ENCODE measurements at places on chromosomes 11 and 22. TPM values are rescaled to one million over a fixed set of nuclear protein-coding genes. Genes with fewer than 3 reads are reported as not detected.

- no peak for DNase-seq
Measured at GRCh38 chr11:133235381-133235780, 296.9 kb downstream of the OPCML start.

- no peak for DNase-seq
Measured at GRCh38 chr11:68266121-68266891, 5.5 kb downstream of the C11orf24 start.

GRCh38 chr22:35301372-35301874 is 1.7 kb downstream of the TOM1 start:
- DNase-seq = no peak

DNA sequence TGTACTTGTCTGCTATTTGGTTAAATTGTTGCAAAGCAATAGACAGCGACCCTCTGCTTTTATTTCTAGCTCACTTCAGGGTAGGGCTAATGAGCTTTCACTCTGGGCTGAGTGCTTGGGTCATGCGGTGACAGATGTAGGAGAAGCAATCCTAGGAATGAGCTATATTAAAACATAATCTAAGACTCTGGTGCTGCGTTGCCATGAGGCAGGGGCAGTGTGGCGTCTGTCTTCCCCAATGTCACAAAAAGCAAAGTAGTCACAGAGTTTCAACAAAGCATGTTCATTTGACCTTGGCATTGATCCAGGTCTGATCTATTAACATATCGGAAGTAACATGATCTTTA is 55.5 kb upstream of the GRAMD1B start:
- no peak for DNase-seq

OR6A2 gene
- not detected for total RNA-seq

- DNase-seq = no peak
Measured at GRCh38 chr11:19519912-19520641, 192.6 kb upstream of the NAV2 start.
